Karpas-422 (cell line): ENCODE measurements at places on chromosomes 2 and 18. TPM values are rescaled to one million over a fixed set of nuclear protein-coding genes. Genes with fewer than 3 reads are reported as not detected.

GRCh38 chr2:237944302-237944701, 22.5 kb upstream of the UBE2F start:
- H3K27me3 ChIP-seq, result no peaks in the 10 kb centered on the region; the same call in 1 of the 2 replicates
- H3K36me3 ChIP-seq, result no peaks in the 10 kb centered on the region
- H3K4me1 ChIP-seq, result no peaks in the 10 kb centered on the region
- H3K27ac ChIP-seq, result no peak overlapping the region
- no peak overlapping the region for H3K4me3 ChIP-seq

- DNase-seq, result no peak
- peaks cover 8% of the 10 kb centered on the region for H3K4me1 ChIP-seq
- no peaks in the 10 kb centered on the region for H3K27me3 ChIP-seq
- no peak overlapping the region for H3K4me3 ChIP-seq
These were observed 43.2 kb downstream of the CYB5A start for GRCh38 chr18:74248595-74248994.

GRCh38 chr2:111226876-111227700, 106.4 kb downstream of the BCL2L11 start:
- H3K27me3 ChIP-seq, result no peaks in the 10 kb centered on the region
- H3K4me1 ChIP-seq, result peaks cover 26% of the 10 kb centered on the region
- peak overlapping the region; percentile 18; the same call in 1 of the 2 replicates for H3K27ac ChIP-seq
- no peaks in the 10 kb centered on the region for H3K36me3 ChIP-seq
- peak; percentile 71 for DNase-seq

DNA sequence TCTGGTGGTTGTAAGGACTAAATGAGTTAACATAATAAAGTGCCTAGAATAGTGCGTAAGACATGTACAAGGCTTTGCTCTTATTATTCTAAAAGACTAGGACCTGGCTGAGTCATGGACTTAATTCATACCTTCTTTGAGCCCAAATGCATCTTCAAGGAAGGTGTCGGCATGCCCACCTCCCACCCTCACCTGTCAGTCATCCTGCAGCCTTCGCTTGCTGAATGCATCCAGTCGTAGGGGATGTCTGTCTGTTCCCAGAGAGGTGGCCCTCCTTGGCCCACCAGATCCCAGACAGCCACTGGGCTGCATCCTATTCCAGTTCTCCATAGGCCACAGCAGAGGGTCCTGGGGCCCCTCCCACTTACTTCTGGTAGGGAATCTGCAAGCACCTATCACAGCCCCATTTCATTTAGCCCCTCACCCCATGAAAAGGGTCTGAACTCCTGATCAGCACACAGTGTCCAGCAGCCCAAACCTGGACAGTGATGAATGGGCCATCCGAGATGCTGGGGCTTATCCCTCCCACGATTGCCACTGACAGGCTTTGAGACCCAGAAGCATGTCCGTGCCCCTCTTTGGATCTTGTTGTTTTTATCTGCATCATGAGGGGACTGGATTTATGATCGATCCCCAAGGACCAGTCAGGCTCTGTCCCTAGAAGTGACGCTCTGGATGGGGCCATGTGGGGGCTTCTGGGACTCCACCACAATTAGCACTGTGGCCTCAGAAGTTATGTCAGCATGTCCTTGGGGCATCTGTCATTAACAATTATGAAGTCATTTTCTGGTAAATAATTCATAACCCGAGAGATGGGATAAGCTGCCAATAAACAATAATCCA, 101.1 kb downstream of the KLHL29 start:
- no peaks in the 10 kb centered on the region for H3K4me1 ChIP-seq
- H3K27me3 ChIP-seq, result no peaks in the 10 kb centered on the region
- no peak for DNase-seq
- no peaks in the 10 kb centered on the region for H3K36me3 ChIP-seq
- no peak overlapping the region for H3K4me3 ChIP-seq

DNA sequence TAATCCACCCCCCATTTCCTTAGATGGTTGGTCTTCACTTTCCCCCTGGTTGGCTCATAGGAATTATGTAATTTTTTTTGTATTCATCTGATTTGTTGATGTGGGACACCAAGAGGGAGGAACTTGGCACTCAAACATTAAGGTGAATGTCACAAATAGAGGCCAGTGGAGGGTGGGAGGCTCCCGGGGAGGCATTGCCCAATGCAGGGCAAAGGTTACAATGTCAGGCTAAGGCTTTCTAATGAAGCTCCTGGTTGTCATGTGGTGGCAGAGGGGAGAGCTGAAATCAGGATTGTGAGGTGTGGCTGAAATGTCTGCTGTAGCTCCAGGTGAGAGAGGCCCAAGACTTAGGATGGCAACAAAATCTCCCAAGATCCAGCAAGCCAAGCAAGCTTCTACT, 42.7 kb downstream of the MPHOSPH10 start:
- DNase-seq, result no peak
- H3K4me3 ChIP-seq, result no peak overlapping the region
- H3K27me3 ChIP-seq, result no peaks in the 10 kb centered on the region
- no peak overlapping the region for H3K27ac ChIP-seq
- H3K36me3 ChIP-seq, result no peaks in the 10 kb centered on the region

DNA sequence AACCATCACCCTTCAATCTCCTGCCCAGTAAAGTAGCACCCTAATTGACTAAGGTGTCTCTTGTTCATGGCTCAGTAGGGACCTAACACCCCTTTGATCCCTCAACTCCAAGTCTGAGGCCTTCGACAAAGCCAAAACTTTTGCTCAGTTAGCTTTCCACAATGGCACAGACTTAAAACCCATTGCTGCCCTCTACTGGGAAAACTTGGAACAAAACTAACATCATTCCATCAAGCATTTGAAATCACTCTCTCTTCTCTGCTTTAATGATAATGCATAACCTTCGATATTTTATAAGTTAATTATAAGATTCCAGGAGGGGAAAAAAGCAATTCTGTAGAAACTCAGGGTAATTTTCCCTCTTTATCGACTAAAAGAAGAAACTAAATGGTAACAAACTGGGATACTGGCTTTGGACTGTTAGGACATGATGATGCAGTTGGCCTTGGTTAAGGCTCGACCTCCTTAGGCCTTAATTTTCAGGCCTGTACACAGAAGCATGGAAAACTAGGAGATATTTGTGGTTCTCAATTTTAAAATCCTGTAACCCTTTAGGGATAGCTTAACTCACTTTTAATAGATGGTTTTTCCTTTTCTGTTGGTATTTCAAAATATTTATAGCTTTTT, 127.8 kb downstream of the STK39 start:
- DNase-seq, result peak; percentile 89
- no peak overlapping the region for H3K4me3 ChIP-seq
- H3K27ac ChIP-seq, result peak overlapping the region; percentile 37

DNA sequence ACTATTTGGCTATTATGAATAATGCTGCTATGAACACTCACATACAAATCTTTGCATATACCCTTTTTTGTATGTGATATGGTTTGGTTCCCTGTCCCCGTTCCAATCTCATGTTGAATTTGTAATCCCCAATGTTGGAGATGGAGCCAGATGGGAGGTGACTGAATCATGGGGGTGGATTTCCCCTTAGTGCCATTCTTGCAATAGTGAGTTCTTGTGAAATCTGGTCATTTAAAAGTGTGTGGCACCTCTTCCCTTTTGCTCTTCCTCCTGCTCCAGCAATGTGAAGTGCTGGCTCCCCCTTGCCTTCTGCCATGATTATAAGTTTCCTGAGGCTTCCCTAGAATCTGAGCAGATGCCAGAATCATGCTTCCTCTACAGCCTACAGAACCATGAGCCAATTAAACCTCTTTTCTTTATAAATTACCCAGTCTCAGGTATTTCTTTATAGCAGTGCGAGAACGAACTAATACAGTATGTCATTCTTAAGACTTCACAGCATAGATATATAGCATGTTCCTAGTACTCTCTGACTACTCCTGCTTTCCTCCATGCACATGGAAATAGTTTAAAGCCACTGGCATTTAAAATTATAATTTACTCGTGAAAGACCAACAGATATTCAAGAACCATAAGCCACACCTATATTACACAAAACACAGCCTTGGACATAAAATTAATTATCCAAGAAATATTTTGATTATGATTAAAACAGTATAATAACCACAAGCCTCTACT, 75.2 kb downstream of the COBLL1 start:
- no peaks in the 10 kb centered on the region for H3K36me3 ChIP-seq
- no peaks in the 10 kb centered on the region for H3K27me3 ChIP-seq
- no peak overlapping the region for H3K4me3 ChIP-seq
- H3K27ac ChIP-seq, result no peak overlapping the region
- H3K4me1 ChIP-seq, result no peaks in the 10 kb centered on the region

DNA sequence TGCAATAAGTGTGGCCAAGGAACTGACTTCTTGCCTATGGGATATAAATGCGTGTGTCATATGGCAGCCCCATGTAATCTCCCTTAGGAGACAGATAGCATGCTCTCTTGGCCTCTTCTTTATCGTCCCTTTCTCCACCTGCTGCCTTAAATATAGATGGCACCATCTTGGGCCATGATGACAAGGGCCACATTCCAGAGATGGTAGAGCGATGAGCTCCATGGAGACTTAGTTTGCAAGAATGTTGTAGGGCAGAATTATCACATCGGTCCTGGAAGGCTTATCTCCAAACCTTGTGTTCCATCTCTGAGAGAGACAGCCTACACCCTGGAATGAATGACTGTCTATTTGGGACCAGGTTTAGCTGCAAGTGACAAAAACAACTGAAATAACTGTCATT, 536.7 kb downstream of the TNS1 start:
- no peaks in the 10 kb centered on the region for H3K36me3 ChIP-seq
- no peak for DNase-seq
- H3K4me1 ChIP-seq, result no peaks in the 10 kb centered on the region
- H3K4me3 ChIP-seq, result no peak overlapping the region
- H3K27me3 ChIP-seq, result no peaks in the 10 kb centered on the region

DNA sequence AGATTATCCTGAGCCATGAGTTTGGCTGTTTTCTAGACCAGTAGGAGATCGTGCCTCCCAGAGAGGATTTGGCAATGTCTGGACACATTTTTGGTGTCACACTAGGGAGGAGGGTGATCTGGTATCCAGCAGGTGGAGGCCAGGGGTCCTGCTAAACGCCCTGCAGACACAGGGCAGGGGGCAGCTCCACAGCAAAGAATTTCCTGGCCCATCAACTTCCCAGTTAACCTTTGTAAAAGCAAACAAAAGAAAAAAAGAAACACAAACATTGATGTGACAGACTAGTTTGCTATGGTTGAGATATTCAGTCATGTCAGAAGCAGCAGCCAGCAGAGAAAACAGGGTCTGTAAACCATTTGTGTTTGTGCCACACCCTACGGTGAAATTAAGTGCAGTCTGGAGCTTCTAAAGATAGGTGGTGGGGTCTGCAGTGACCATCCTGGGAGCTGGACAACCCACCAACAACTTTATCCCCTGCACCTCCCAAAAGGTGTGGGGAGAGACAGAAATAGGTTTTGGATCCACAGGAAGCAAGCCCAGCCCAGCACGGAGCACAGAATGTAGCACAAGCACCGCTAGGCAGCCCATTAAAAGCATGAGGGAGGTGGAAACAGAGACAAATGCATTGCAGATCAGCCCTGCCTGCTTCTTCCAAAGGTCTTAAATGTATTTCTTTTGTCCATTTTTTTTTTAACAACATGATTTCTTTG, 232.5 kb downstream of the MYT1L start:
- H3K4me1 ChIP-seq, result no peaks in the 10 kb centered on the region
- DNase-seq, result no peak
- H3K4me3 ChIP-seq, result no peak overlapping the region
- no peaks in the 10 kb centered on the region for H3K36me3 ChIP-seq

- H3K4me3 ChIP-seq, result no peak overlapping the region
- no peaks in the 10 kb centered on the region for H3K4me1 ChIP-seq
- H3K27ac ChIP-seq, result no peak overlapping the region
- no peaks in the 10 kb centered on the region for H3K36me3 ChIP-seq
- DNase-seq, result peak; percentile 30
- no peaks in the 10 kb centered on the region for H3K27me3 ChIP-seq
These were observed 401.5 kb downstream of the ARHGAP15 start for GRCh38 chr2:143530758-143531157.

DNA sequence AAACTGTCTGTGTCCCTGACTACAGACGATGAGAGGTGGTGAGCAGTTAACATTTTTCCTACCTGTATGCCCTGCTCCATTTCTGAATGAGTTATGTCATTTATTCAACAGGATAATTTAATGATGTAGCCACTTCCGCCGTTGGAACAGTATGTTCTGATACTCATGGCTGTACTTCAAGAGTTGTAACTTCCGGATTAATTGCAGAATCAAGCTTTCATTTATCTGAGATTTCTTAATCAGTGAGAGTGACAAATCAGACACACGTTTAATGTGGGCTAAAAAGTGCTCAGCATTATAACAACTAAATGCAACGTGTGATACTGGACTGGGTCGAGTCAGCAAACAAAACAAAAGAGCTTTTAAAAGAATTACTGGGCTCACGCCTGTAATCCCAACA, 107.7 kb downstream of the KCTD1 start:
- no peak overlapping the region for H3K4me3 ChIP-seq
- H3K4me1 ChIP-seq, result peaks cover 37% of the 10 kb centered on the region
- no peak overlapping the region for H3K27ac ChIP-seq
- H3K36me3 ChIP-seq, result no peaks in the 10 kb centered on the region
- DNase-seq, result peak; percentile 11

GRCh38 chr2:85501248-85501647, 37.7 kb upstream of the MAT2A start:
- DNase-seq, result no peak
- no peaks in the 10 kb centered on the region for H3K4me1 ChIP-seq
- H3K27ac ChIP-seq, result no peak overlapping the region

DNA sequence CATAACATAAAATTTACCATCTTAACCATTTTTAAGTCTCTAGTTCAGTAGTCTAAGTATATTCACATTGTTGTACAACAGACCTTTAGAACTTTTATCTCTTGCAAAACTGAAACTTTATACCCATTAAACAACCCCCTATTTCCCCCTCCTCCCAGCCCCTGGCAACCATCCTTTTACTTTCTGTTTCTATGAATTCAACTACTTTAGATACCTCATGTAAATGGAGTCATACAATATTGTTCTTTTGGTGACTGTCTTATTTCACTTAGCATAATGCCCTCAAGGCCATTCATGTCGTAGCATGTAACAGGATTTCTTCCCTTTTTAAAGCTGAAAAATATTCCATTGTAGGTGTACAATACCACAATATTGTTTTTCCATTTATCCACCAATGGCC, 129.8 kb downstream of the PDE11A start:
- H3K4me3 ChIP-seq, result no peak overlapping the region
- H3K4me1 ChIP-seq, result no peaks in the 10 kb centered on the region
- H3K27me3 ChIP-seq, result no peaks in the 10 kb centered on the region
- H3K36me3 ChIP-seq, result no peaks in the 10 kb centered on the region
- no peak for DNase-seq

GRCh38 chr2:11582862-11583752, 49.3 kb downstream of the GREB1 start:
- H3K27ac ChIP-seq, result no peak overlapping the region
- no peaks in the 10 kb centered on the region; the same call in 1 of the 2 replicates for H3K36me3 ChIP-seq
- DNase-seq, result peak; percentile 87
- H3K27me3 ChIP-seq, result no peaks in the 10 kb centered on the region

- H3K27me3 ChIP-seq, result no peaks in the 10 kb centered on the region
- DNase-seq, result peak; percentile 84
- H3K4me1 ChIP-seq, result no peaks in the 10 kb centered on the region
These were observed 58.6 kb upstream of the SLC25A52 start for GRCh38 chr18:31819106-31819924.

Gene ARHGEF33
- total RNA-seq, result 0.18 TPM in 1 of 2 replicates, not detected in the other

Gene RESP18
- not detected in 2 replicates for total RNA-seq

Gene COPS8
- total RNA-seq, result 105 and 133 TPM in 2 replicates

Gene MROH2A
- total RNA-seq, result 1.9 and 2.6 TPM in 2 replicates

Gene IL1R2
- total RNA-seq, result not detected in 2 replicates

Gene TCF23
- not detected in 2 replicates for total RNA-seq

Gene FBXO41
- total RNA-seq, result 44.9 and 55.6 TPM in 2 replicates

Gene CNDP1
- total RNA-seq, result 0.11 TPM in 1 of 2 replicates, not detected in the other
